ENCODE measurements at places on chromosomes 1 and 21.

DNA sequence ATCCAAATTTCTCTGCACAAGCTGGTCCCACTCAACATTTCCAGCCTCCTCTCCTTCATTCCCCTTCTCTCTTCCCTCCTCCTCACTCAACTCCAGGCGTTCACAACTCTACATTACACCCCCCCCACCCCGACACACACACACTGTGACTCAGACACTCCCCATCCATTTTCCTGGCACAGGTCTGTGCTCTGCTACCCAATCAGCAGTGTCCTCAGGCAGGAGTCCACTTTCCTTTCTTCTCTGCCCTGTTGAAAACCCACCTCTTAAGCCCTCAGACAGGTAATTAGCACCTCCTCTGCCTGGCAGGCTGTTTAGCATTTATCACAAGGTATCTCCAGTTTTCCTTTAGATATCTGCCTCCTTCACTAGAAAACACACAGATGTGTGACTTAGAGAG lies 8.8 kb upstream of the LMX1A start:
- no peak for DNase-seq

GRCh38 chr1:17210176-17210575 lies 5.2 kb downstream of the PADI1 start:
- no peak for DNase-seq

- no peak for DNase-seq
These were observed 11.8 kb upstream of the IRF2BP2 start for GRCh38 chr1:234621657-234622335.

- DNase-seq = no peak
These were observed 357.8 kb upstream of the ZRANB2 start for GRCh38 chr1:71438626-71439025.

DNA sequence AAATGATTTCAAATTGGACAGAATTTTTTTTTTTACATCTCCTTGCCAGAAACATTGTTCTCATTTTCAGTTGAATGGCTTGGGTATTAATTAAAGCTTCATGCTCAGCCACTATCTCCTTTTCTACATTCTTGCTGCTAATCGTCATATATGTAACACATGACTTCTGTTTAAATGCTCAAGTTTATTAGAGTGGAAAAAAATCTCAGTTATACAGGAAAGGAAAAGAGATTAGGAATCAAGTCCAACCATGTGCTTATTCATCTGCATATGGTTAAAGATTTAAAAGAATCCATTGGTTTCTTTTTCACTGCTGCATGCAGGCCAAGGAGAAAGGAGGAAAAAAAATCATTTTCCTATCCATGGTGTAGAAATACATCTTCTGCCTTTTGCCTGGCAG lies 47.3 kb upstream of the CNN3 start:
- no peak for DNase-seq

DNA sequence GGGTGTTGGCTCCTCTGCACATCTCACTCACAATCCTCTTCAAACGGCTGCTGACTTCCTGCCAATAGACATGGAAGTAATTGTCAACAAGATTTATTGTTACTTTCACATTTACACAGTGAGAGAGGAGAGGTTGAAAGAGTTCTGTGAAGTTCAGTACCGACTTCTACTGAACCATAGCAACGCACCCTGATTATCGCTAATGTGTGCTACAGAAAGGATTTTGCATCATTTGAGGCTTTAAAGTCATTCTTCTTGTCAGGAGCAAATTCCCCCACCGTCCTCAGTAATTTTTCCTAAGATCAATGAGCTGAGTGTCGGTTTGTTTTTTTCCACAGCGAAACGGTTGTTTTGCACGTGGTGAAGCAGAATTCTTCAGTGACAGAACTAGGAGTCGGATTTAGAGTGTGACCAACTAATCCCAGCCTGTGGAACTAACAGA lies 361.0 kb downstream of the ADGRL2 start:
- no peak for DNase-seq

GRCh38 chr21:33734291-33734690 lies 92.0 kb downstream of the ITSN1 start:
- DNase-seq = no peak

DNA sequence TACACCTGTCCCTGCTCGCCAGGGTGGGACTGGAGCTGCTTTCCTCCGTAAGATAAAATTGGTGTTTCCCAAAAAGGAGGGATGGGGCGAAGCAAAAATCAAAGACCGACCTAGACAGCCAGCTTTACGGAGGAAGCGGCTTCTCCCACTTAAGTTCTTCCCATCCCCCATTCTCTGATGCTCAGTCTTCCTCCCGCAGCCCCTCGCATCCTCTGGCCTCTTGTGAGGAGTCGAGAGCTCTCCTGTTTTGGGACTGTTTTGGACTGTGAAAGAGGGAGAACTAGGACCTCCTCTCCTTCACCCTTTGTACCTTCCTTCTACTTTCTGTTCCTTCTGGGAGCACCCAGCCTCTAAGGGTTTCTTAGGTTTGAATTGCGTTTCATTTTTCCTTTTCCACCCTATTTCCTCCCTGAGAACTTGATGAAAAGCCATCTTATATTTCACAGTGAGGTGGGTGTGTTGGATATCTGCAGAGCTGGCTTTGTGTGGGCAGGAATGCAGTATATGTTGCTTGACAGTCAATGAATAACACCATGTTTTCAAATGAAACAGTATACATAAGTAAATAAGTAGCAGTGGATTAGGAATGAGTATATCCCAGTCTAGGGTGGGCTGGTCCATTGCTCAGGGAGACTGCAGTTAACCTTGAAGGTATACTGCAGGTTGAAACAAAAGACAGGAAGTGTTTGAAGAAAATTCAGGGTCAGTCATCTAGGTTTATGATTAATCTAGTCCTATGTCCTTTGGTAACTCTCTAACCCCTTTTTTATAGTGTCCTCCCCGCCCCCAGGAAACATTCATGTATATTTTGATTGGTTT lies 848 bp downstream of the CTTNBP2NL start:
- no peak for DNase-seq

- DNase-seq = peak; percentile 75
These were observed 639 bp upstream of the DNAJB4 start for GRCh38 chr1:78003882-78004718.

DNA sequence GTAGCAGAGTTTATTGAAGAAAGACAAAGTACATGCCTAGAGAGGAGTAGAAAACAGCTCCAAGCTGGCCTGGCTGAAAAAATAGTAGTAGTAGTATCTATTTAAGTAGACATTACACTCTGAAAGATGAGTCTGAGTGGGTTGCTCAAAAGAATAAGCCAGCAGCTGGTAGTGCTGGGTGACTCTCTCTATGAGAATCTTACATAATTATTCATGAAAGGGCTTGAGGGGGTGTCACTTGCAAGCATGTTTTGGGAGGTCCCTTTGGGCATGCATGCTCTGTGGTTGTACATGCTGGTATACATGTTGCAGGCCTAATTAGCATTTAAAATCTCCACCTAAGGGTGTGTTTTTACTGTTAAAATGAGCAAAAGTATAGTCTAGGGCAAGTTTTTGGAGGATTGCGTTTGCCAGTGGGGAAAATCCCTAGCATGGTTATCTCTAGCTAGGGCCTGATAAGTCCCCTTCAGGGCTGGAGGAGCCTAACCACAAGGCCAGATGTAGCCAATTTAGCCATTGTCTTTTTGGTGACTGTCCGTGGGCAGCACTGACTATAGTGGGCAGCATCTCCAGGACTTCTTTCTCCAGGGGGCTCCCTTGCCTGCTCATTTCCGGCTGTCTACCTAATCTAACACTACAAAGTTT lies 11.0 kb upstream of the FCGR2A start:
- no peak for DNase-seq

DNA sequence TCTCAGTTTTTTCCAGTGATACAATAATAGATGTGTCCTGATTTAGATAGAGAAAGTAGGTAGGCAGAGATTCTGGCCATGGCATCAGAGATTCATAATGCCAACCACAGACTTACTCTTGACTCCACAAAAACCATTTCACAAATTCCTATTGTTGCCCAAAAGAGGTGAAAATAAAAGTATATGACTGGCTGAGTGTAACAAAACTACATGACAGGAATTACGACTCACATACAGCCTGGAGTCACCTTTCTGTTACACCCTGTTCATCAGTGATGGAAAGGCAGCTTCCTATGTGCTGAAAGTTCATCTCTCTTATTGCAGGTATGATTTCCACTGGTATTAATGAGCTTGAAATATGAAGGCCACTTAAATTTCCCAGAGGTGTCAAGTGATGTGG lies 72.3 kb downstream of the MPZL1 start:
- DNase-seq = no peak

DNA sequence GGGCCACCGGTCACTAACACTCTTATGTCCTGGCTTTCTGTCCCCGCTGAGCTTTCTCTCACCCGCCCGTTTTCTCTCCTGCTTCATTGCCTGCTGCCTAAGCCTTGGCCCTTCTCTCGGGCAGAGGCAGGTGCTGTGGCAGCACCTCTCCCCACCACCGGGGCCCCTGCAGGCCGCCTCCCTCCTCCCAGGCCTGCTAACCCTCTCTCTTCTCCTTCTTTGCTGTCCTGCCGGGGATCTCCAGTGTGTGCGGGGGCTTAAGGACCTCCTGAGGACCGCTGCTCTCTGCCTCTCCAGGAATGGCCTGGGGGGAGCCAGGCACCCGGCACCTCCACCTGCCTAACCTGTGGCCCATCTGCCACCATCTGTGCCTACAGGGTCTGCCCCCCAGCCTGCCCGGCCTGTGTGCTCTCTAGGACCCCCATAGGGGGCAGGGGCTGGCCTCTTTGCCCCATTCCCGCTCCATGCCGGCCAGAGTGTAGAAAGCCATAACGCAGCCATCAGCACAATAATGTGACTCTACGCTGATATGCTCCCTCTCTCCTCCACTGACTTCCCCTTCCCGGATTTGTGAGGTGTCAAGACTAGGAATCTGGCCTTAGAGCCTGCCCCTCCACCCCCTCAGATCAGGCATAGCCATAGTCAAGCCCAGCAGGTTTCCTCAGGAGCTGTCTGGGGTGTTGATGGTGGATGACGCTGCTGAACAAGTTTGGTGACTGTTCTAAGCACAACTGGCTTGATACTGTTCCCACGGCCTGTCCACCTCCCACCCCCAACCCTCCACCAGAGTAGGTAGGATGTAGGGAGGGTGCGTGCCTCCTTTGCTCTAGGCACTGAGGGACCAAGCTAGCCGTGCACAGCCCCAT lies 6.1 kb upstream of the SFN start:
- no peak for DNase-seq

DNA sequence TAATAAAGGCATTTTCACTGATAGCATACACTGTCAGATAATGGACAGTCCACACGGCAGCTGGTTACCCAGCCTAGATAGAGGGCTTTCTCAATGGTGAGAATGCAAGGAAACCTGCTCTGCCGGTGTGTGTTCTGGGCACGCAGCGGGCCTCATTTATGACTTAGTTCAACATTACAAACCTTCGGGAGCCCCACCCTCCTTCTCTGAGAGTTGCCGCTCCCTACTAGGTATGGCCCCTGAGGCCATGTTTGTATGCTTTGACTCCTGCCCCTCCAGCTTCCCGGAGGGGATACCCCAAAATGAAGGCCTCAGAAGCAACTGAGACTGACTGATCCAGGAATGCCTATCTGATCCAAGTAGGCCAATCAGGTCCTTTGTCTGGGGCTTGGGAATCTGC lies 17.2 kb upstream of the FABP3 start:
- DNase-seq = no peak

DNA sequence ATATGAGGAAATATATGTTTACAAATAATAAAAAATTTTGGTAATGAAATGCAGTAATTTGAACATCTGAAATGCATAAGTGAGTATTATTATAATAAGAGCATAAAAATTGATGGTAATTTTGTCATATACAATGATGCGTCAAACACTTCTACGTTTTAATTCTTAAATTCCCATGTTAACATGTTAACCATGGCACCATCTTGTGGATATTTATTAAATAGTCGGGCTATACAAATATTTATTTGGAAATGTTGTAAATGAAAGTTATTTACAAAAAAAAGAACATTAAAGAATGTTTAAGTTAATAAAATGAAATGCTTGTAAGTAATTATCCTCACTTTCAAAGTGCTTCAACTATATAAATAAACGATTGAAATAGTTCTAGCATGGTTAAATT lies 57.2 kb upstream of the C1orf185 start:
- DNase-seq = peak; percentile 38

DNA sequence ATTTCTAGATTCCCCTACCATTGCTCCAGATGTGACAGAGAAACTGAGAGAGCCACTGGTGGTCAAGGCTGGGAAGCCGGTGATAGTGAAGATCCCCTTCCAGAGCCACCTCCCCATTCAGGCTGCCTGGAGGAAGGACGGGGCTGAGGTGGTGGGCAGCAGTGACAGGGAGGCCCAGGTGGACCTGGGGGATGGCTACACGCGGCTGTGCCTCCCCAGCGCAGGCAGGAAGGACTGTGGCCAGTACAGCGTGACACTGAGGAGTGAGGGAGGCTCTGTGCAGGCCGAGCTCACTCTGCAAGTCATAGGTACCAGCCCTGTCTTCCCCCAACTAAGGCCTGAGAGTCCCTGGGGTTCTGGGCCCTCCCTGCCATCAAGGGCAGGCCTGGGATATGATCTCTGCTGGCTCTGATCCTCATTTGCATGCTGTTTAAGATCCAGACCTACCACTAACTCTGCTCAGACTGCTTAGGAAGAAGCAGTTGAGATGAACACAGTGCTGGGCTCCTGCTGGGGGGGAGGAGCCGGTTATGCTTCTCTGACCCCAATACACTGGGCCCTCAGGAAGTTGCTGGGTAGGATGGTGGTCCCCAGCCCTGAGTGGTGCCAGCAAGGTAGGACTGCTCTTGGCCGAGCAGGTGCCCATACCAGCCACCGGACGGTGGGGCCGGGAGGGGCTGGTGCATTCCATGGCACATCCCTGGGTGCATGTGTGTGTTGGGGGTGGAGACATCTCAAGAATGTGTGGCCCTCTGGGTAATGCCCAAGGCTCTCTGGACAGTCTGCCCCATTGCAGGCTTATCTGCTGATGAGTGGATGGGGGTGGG lies 25.1 kb downstream of the IGFN1 start:
- DNase-seq = no peak

DNA sequence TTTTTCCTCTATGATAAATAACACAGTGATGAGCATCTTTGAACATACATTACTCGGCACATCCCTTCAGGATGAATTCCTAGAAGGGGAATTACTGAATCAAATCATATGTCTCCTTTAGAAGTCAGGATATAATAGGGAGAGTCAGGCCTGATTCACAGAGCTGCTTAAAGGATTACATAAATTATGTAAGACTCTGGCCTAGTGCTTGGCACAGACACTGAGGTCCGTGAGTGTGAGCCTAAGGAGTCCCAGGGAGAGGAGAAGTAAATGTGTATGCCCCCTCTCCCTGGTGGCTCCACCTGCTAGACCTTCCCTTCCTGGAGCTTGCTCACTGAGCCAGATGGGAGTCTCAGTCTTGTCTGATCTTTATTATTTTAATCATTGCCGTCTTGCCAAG lies 8.6 kb upstream of the FOXE3 start:
- DNase-seq = no peak

GRCh38 chr1:90807329-90807728 lies 90.2 kb upstream of the BARHL2 start:
- no peak for DNase-seq
